ENCODE measurements at places on chromosomes 1 and 21.

DNA sequence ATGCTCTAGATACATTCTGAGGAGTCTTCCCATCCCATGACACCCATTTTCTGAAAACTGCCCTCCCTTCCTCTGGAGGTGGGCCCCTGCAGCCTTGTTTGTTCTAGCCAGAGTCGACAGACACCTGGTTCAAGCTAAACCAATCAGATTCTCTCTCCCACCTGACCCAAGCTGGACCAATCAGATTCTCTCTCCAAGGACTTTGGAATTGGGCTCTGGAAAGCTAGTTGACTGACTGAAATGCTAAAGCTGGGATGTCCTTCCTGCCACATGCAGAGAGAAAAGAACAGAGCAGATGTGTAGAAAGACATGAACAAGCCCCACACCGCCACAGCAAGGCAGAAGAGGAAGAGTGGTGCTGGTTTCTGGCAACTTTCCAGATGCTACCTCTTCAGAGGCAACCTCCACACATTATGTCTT lies 24.6 kb downstream of the ASAP3 start:
- H3K27ac ChIP-seq: no peak overlapping the region
- peaks cover 3% of the 10 kb centered on the region for H3K36me3 ChIP-seq
- peaks cover 3% of the 10 kb centered on the region for H3K4me1 ChIP-seq
- H3K27me3 ChIP-seq: no peaks in the 10 kb centered on the region

GRCh38 chr1:192698731-192699130 lies 62.8 kb downstream of the RGS13 start:
- no peak overlapping the region for H3K4me3 ChIP-seq
- H3K27me3 ChIP-seq: no peaks in the 10 kb centered on the region
- DNase-seq: no peak
- H3K36me3 ChIP-seq: no peaks in the 10 kb centered on the region
- H3K4me1 ChIP-seq: peaks cover 4% of the 10 kb centered on the region

GRCh38 chr1:225458222-225458631 lies 30.4 kb upstream of the LBR start:
- no peaks in the 10 kb centered on the region for H3K36me3 ChIP-seq
- H3K4me3 ChIP-seq: no peak overlapping the region
- H3K27me3 ChIP-seq: no peaks in the 10 kb centered on the region
- no peak overlapping the region for H3K27ac ChIP-seq
- no peak for DNase-seq
- no peaks in the 10 kb centered on the region for H3K4me1 ChIP-seq

DNA sequence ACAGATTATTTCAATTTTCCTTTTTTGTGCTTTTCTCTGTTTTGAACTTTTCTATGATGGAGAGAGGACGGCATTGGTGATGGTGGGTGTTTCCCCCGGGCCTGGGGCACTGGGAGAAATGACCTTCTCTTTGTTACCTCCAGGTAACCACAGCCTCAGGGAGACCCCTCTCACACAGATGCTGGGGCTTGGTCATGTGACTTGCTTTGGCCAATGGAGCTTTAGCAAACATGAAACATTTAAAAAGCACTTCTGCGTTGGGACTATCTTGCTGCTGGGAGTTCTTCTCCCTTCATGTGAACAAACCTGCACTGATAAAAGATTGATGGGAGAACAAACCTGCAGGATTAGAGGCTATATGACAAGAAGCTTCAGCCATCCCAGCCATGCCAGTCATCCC lies 122.9 kb downstream of the NGF start:
- no peak for DNase-seq
- no peaks in the 10 kb centered on the region for H3K4me1 ChIP-seq
- H3K36me3 ChIP-seq: no peaks in the 10 kb centered on the region

GRCh38 chr1:110440877-110441276 lies 10.1 kb upstream of the PROK1 start:
- H3K27ac ChIP-seq: no peak overlapping the region
- no peak overlapping the region for H3K4me3 ChIP-seq
- DNase-seq: peak; percentile 54

DNA sequence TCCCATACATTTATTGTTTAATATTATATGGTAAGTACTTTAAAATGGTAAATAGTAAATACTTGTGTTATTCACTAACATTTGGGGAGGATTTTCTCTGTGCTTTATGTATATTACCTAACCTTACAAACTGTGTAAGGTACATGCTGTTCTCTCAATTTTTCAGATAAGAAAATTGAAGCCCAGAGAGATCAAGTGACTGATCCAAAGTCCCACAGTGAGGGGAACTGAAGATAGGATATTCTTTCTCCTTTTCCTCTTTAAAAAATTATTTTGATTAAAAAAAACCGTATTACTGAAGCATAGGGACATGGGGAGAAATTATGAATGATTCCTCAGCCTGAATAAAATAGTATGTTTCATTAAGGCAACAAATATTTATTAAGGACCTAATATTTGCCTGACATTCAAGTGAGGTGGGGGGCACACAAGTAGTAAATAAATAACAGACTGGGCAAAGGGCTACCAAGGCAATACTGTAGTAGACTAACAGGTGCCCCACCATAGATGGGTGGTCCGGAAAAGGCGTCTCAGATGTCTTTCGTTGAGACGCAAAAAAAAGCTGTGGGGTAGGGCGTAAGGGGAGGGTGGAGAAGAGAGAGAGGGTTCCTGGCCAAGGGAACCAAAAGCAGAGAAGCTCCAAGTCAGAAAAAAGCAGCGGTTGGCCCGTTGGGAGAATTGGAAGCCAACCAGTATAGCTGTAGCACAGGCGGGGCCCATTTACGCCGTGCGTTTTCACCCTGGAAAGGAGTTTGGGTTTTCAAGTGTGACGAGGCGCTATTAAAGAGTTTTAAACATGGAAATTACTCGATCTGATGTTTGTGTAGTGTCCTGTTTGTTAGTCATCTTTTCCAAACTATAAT lies 944 bp upstream of the AGO3 start:
- no peaks in the 10 kb centered on the region for H3K27me3 ChIP-seq
- H3K36me3 ChIP-seq: peaks cover 4% of the 10 kb centered on the region
- H3K4me3 ChIP-seq: peak overlapping the region; percentile 90
- H3K4me1 ChIP-seq: peaks cover 2% of the 10 kb centered on the region

Measured in lung (tissue), 17 donors.